ENCODE measurements at places on chromosomes 7 and 10. TPM values are rescaled to one million over a fixed set of nuclear protein-coding genes. Genes with fewer than 3 reads are reported as not detected.
A peak's percentile ranks its signal among the peaks of the same experiment; 100 is the strongest.

DNA sequence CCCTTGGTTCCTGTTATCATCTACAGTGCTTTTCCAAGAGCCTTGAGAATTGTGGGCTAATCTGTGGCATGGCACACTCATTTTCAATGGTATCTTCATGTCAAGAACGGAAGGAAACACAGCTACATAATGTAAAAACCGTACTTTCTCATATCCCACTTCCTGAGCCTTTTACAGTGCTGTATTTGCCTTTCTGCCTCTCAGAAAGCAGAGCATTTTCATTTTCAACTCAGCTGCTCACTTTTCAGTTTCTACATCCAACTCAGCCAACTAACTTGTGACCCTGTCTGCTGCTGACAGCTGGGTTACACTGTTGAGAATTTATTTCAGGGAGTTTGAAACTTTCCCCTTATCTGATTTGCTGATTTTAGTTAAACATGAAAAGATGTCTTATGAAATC lies 875.8 kb upstream of the KCND2 start:
- no peak overlapping the region for H3K27ac ChIP-seq
- no peak overlapping the region for H3K4me3 ChIP-seq
- DNase-seq = no peak

- no peak overlapping the region for H3K27ac ChIP-seq
- H3K36me3 ChIP-seq = no peaks in the 10 kb centered on the region
- H3K27me3 ChIP-seq = peaks cover 3% of the 10 kb centered on the region
- no peak for DNase-seq
Measured at GRCh38 chr7:10579561-10579960, 394.1 kb upstream of the PHF14 start.

- DNase-seq = peak; percentile 7
- H3K36me3 ChIP-seq = no peaks in the 10 kb centered on the region
- H3K4me3 ChIP-seq = no peak overlapping the region
- no peak overlapping the region for H3K27ac ChIP-seq
- H3K27me3 ChIP-seq = no peaks in the 10 kb centered on the region
- no peaks in the 10 kb centered on the region for H3K4me1 ChIP-seq
Measured at GRCh38 chr7:108613147-108613948, 43.7 kb downstream of the DNAJB9 start.

DNA sequence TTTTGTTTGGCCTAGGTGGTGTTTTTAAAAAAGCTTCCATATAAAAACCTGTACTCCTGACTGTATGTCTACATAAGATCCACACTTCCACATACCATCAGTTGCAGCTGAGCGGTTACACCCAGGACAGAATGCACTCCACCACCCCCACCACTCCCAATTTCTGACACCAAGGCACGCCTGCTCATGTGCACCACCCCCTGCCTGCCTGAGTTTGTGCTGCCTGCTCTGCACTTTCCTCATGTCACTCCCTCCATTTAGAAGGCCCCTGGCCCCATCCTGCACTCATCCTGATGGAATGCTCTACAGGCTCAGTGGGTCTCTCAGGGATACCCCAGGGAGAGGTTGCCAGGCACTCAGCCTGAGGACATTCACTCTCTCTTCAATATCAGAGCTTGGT lies 6.5 kb downstream of the VPS41 start:
- H3K36me3 ChIP-seq = peaks cover 4% of the 10 kb centered on the region
- no peak overlapping the region for H3K27ac ChIP-seq

DNA sequence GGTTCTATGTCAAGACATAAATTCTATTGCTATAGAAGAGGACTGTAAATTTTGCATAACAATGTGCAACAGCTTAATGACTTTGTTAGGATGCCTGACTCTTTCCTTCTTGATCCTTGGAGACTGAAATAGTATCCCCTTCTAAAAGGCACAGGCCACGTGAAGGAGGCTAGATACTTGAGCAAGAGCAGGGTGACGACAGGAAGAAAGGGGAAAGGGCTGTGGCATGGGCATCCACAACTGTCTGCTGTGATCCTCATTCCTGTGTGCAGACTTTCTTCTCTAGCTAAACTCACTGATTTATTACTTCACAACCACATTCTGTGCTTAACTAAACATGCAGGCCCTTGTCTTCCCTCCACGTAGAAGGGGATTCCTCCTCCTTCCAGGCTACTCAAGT lies 1111.8 kb upstream of the C7orf33 start:
- no peak overlapping the region for H3K27ac ChIP-seq
- no peak overlapping the region for H3K4me3 ChIP-seq
- no peaks in the 10 kb centered on the region for H3K4me1 ChIP-seq
- no peaks in the 10 kb centered on the region for H3K36me3 ChIP-seq

The WNT8B gene
- polyA plus RNA-seq = not detected
